ENCODE measurements at places on chromosomes 4 and X.
A peak's percentile ranks its signal among the peaks of the same experiment; 100 is the strongest.

GRCh38 chrX:124231451-124231759, 101.1 kb upstream of the TEX13D start:
- DNase-seq = no peak

DNA sequence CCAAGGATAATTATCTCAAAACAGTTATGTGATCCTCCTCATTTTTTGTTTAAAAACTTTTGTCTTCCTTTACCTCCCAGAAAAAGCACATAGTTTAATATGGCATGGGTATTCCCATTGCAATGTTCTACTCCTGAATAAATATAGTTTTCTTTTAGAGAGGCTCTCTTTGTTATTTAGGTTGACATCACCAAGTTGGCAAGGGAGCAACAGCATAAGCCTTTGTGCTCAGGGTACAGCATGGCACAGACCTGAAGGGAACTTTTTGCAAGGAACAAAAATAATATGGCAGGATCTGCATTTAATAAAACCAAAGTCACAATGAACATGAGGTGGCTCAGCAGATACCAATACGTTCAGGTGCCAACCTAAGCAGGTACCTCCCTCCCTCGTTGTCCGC, 47.1 kb upstream of the NPY2R start:
- no peak for DNase-seq

DNA sequence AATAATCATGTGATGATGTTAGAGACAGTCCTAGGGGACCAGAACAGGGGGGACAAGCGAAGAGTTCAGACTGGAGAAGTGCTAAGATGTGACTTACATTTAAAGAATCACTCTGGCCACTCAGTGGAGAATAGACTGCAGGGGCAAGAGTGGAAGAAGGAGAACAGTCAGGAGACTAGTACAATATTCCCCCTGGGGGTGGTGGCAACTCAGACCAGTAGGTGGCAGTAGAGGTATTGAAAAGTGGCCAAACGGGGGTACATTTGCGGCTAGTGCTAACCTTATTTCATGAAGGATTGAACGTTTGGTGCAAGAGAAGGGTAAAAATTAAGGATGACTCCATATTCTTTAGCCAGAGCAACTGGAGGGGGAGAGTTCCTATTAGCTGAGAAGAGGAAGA, 2.7 kb upstream of the BMX start:
- peak; percentile 5 for DNase-seq

DNA sequence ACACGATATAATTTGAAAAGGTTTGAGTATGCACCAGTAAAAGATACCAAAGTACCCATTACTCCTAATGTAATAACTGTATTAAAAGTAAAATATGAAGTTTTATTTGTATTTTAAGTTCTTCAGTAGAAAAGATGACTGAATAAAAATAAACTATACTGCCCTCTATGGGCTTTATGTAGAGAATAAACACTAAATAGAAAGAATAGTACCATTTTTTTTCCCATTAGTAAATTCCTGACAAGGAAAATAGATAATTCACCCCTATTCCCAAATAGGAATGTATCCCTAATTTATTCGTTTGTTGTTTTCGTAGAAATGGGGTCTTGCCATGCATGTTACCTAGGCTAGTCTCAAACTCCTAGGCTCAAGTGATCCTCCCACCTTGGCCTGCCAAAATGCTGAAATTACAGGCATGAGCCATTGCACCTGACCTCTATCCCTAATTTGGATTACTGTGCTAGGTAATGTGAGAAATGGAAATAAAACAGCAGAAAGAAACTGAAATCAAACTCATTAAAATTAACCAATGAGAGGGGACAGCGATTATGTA, 73.6 kb upstream of the COX18 start:
- DNase-seq = no peak

DNA sequence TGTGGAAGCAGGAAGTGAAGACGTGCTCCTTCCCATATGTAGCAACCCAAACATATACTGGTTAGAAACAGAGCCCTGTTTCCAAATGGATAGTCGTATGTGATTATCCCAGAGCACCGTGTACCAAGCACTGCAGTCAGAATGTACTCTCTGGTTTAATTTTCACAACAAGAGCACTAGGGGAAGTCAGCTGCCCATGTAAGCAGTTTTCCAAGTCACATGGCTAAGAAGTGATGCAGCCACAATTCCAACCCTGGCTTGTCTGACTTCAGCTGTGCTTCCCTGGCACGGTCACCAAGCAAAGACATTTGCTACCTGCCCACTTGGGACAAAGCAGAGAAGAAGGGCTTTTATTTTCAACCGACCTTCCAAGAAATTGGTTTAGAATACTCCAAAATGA, 28.2 kb upstream of the CEP135 start:
- DNase-seq = no peak
